ENCODE measurements at places on chromosomes 5 and 9.

GRCh38 chr5:124195411-124195810 lies 551.0 kb downstream of the ZNF608 start:
- DNase-seq, result no peak

GRCh38 chr9:9998491-9999287 lies 614.1 kb downstream of the PTPRD start:
- DNase-seq, result no peak

- no peak for DNase-seq
Measured at GRCh38 chr9:133463864-133464615, 4.3 kb downstream of the CACFD1 start.

DNA sequence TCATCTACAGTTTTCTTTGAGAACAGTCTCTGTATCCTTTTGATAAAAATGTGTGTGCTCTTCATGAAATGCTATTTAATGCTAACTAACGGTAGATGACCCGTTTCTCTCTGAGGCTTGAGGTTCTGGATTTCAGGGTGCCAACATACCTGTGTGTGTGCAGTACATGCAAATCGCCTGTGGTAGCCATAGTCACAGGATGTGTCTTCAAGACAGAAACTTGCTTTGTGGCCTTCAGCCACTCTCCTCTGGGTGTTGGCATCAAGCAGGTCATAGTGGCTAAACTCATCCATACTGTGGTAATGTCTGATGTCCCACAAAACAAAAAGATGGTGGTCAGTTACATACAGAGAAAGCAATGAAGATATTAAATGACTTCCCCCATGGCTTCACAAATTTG lies 4.2 kb downstream of the LOX start:
- DNase-seq, result no peak

DNA sequence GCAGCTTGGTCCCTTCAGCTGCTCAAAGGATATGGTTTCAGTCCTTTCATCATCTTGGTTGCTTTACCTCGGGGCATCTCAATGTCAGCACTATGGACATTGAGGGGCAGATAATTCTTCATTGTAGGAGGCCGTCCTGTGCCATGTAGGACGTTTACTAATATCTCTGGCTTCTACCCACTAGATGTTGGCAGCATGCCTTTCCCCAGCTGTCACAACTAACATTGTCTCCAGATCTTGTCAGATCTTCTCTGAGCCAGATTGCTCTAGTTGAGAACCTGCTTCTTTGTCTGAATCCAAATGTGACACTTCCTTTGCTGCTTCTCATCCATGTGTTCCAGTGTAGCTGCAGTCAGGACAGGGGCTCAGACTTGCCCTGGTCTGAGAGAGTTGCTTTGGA lies 10.3 kb downstream of the PTPA start:
- DNase-seq, result no peak

GRCh38 chr5:158086856-158087255 lies 227.9 kb upstream of the CLINT1 start:
- no peak for DNase-seq

DNA sequence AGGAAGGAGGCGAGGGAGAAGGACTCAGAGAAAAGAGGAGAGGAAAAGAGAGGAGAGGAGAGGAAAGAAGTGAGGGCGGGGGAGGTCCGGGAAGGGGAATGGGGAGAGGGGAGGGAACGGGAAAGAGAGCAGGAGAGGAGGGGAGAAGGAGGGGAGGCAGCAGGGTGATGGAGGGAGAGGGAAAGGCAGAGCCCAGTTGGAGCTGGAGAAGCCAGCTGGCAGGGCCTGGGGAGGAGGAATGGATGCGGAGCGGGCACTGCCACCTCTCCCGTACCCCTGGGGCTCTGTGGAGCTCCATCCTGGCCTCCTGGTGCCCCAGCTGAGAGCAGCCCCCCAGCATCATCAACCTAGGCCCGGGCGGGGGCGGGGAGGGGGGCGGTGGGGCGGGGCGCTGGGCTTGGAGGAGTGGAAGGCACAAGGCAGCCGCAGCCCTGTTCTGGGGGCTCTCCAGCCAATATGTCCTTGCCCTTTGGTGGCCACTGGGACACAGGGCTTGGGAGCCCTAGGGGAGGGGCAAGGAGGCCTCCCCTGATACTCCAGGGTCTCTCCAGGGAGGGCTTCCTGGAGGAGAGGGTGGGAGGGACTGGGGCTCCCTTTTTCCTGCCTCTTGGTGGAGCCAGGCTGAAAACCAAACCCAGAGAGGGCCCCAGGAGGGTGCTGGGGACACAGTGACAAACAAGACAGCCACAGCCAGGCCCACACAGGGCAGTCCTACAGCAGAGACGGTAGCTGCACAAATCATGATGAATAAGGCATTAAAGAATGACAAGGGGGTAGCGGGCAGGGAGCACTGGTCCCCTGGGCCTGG lies 123.7 kb downstream of the C9orf50 start:
- DNase-seq, result no peak

- no peak for DNase-seq
Measured at GRCh38 chr9:99197987-99198386, 23.8 kb downstream of the ALG2 start.

GRCh38 chr5:17666726-17667235 lies 32.5 kb downstream of the TAF11L14 start:
- DNase-seq, result no peak

DNA sequence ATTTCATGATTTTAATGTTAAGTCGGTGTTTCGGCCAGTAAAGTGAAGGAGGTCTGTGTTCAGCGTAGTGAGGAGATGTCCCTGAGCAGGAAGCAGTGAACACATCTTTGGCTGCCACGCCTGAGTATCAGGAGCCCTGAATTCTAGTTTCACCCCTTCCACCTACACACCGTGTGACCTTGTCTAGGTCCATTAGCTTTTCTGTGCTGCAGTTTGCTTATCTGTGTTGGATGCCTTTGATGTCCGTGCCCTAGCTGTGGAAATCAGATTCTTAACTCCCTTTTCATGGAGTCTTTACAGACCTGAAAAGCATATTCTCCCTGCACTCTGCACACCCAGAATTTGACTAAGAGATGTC lies 601 bp downstream of the FBXO38 start:
- DNase-seq, result no peak

DNA sequence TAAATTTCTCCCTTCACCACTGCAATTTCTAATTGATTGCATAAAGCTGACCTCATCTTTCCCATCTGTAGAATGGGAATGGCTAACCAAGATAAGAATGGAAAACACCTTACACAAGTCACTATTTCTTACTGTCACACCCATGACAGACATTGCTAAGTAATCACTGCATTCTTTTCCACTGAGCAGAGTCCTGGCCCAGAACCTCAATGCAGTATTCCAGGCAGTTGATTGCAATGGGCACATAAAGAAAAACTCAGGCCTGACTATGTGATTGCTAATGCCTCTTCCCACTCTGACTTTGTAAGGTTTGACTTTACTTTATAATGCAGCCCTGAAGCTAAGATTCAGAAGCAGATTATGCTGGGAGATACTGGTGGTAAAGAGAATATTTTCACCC lies 29.3 kb downstream of the TRIM32 start:
- no peak for DNase-seq

GRCh38 chr9:70147651-70148050 lies 104.0 kb downstream of the MAMDC2 start:
- no peak for DNase-seq

GRCh38 chr9:84226126-84226525 lies 114.4 kb downstream of the SLC28A3 start:
- DNase-seq, result no peak

- no peak for DNase-seq
Measured at GRCh38 chr9:115115117-115115880, 2.7 kb downstream of the TNC start.

GRCh38 chr5:72508241-72509170 lies 1.3 kb upstream of the ZNF366 start:
- no peak for DNase-seq

- DNase-seq, result no peak
Measured at GRCh38 chr9:18371621-18372020, 102.3 kb upstream of the ADAMTSL1 start.

DNA sequence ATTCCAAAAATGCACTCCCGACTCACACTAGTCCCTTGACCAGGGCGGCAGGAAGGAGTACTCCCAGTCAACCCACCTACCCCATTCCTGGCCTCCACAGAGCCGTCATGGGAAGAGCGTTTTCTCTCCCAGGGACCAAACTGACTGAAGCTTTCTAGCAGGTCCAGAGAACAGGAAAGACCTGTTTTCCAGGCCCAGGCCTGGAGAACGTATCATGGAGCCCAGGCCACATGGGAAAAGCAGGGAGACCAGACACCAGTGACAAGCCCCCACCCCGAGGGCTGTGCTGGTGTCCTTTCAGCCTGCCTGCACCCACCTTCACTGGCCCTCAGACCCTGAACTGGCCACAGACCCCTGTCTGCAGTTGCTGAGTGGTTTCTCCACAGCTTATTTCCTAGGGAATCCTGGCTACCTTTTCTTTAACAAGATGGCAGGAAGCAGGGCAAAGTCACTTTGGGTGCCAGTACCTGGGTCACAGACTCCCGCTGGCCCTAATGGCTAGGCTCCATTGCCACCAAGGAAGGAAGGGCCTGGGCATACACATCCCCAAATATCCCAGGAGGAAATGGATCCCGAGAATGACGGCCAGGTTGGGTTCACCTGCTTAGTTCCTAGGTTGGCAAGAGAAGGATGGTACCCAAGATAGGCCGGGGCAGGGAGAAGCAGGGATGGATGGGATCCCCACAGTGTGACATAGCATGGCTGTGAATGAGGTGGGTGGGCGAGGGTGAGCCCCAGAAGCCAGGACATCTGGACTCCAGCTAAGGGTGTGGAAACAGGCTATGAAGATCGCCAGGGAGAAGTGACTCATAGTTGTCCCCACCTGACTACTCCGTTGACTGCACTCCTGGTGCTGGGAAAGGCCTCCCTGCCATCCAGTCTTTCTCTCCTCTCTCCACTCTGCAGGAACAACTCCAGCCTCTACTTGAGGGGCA lies 12.2 kb downstream of the CCNI2 start:
- no peak for DNase-seq

- DNase-seq, result no peak
Measured at GRCh38 chr9:15420796-15421195, 1.9 kb upstream of the SNAPC3 start.

DNA sequence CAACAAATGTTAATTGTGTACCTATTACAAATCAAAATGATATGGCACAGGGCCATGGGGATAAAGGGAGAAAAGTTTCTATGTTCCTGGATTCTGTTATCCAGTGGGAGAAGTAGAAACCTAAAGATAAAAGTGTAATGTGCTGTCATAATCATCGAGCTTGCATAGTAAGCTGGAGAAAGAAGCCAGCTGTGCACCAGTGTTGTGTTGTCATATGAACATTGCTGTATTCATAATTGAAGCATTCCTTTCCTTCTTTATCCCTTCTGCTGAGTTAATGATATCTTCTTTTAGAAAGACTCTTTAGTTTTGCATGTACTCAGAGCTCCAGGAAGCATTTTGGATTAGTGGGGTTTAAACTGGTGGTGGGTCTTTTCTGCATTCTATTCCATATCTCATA lies 39.5 kb downstream of the NTRK2 start:
- DNase-seq, result no peak
